Activated naive CD4-positive, alpha-beta T cell (primary cell): ENCODE measurements at places on chromosomes 2 and 18.

- no peak for DNase-seq
Measured at GRCh38 chr2:98807221-98807620, 76.3 kb upstream of the MGAT4A start.

GRCh38 chr2:77834360-77835002 is 312.3 kb upstream of the LRRTM4 start:
- no peak for DNase-seq

DNA sequence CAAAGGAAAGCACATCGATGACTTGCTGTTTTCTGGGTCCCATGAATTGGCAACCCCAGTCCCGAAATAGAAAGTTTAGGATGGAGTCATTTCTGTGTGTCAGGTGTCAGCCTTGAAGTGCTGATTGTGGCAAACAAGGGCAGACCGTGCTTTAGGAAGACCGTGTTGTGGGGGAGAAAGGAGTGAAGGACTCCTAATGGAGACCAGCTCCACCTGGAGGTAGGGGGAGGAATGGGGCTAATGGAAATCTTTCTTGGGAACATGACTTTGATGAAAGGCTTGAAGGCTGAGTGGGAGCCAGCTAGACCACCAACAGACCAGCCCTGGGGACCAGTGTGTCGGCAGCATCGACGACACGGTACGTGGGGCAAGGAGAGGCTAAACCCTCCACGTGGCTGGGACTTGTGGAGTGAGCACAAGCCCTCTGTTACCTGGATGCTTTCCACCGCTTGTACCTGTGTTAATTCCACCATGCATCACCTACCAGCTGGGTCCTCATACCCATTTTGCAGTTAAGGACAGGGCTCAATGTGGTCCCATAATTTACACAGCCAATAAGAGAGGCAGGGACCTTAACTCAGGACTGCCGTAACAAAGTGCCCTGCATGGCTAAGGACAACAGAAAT is 104.2 kb downstream of the SH3BP4 start:
- DNase-seq = no peak

DNA sequence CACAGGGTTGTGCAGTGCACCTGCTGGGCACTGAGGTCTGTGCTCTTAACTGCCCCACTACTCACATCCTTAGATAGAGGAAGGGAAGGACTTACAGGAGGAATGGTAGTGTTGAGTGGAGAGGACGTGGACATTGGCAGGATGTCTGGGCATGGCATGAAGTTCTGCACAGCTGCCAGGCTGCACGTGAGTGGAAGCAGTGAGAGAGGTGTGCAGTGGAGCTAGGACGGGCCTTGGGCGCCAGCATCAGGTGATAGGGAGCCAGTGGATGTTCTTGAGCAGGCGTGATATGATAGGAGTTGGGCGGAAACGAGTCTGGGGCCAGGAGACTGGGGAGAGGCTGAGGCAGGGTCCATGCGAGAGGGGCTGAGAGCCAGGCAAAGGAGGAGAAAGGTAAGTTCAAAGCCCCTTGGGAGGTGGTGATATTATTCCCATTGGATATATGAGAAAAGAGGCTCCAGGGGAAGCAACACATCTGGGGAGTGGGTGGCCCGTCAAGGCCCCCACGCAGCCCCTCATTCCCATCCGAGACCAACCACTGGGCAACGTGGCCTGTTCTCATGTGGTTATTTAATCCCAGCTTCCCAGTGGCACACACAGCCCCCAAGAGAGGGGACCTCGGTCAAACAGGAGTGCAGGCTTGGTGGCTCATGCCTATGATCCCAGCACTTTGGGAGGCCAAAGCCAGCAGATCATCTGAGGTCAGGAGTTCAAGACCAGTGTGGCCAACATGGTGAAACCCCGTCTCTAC is 45.7 kb upstream of the SNED1 start:
- no peak for DNase-seq

- DNase-seq = no peak
Measured at GRCh38 chr2:186129767-186130581, 356.1 kb upstream of the ZC3H15 start.

GRCh38 chr2:28350791-28351285 is 41.8 kb upstream of the FOSL2 start:
- no peak for DNase-seq

- DNase-seq = no peak
Measured at GRCh38 chr18:68735483-68736343, 20.8 kb upstream of the TMX3 start.

DNA sequence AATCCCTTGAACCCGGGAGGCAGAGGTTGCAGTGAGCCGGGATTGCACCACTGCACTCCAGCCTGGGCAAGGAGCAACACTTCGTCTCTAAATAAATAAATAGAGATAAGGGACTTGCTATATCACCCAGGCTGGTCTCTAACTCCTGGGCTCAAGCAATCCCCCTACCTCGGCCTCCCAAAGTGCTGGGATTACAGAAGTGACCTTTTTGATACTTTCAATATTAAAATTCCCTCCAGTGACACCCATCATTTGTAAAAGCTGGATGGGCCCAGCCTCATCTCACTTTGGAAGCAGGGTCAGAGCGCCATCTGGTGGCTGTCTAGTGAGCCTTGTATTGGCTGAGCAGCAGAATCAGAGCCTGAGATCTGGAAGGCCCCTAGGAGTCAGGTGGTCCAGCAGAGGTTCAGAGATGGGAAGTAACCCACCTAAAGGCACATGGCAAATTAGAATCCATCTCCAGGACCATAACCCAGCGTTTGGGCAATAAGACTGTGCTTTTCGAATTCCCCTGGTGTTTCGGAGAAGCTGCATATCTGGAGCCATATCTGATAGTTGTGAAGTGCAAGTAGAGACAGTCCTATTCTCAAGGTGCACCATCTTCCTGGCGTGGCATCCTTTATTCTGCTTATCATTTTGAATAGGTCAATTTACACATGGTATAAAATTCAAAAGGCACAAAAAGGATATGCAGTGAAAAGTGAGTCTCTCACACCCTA is 18.3 kb upstream of the SLC35F6 start:
- DNase-seq = peak; percentile 72

GRCh38 chr2:173715441-173715840 is 249.7 kb downstream of the SP3 start:
- DNase-seq = no peak

- DNase-seq = no peak
Measured at GRCh38 chr2:240822280-240822847, 2.3 kb upstream of the KIF1A start.

- no peak for DNase-seq
Measured at GRCh38 chr2:107259408-107260195, 373.6 kb upstream of the ST6GAL2 start.

- no peak for DNase-seq
Measured at GRCh38 chr2:22487036-22487435, 897.9 kb upstream of the KLHL29 start.

- DNase-seq = no peak
Measured at GRCh38 chr18:47081578-47081977, 46.2 kb upstream of the ELOA2 start.

- DNase-seq = no peak
Measured at GRCh38 chr18:54205959-54206358, 18.5 kb downstream of the MBD2 start.

GRCh38 chr18:45518311-45519155 is 96.7 kb upstream of the SLC14A2 start:
- no peak for DNase-seq

DNA sequence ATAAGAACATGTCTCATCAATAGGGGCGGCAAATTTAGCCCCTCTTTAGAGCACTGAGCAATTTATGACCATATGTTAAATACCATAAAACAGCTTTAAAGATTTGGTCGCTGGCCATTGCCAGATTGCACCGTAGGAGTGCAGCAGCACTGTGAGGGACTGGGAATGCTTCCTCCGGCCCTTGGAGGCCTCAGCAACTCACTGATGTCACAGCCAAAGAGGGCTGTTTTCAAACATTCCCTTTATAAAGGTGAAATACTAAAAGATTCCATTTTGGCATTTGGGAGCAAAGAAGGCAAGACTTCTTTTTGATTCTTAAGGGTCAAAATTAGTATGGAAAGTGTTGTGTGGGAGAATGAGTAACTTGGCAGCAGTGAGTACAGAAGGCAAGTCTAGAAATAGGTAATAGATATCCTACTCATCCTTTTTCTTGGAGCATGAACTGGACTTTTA is 63.7 kb downstream of the BABAM2 start:
- no peak for DNase-seq

DNA sequence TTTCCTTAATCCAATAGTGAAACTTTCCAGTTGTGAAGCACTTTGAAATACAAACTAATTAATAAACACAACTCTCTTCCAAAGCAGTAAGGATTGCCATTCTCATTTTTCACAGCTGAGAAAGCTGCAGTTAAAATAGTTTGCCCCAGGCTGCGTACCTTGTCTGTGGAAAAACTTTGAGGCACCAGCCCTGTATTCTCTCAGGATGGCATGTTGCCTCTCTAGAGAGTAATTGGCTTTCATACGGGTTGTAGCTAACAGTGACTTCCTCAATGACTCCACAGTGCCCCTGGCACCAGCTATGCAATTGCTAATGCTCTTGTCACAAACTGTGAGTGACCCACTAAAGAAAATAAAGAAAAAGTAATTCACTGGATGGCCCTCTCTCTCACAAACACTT is 345.7 kb downstream of the MTX2 start:
- no peak for DNase-seq

GRCh38 chr2:233989221-233989858 is 61.2 kb upstream of the SPP2 start:
- no peak for DNase-seq

DNA sequence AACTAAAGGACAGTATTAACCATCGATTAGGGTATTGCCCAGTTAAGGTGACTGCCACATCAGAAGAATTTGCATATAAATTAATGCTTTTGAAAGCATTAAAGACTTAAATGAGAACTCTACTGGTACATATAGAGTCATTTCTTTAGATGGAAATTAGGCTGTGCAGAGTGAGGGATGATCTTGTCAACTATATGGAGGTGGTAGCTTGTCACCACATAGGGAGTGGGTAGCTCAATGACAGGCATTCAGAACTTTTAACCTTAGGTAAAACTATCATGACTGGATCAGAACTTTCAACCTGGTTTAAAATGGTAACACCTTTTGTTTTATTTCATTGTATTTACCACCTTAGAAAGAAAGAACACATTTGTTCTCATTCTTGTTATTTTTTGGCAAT is 384.6 kb upstream of the LRRTM1 start:
- DNase-seq = no peak

- no peak for DNase-seq
Measured at GRCh38 chr2:145919477-145919876, 1399.6 kb upstream of the ZEB2 start.

DNA sequence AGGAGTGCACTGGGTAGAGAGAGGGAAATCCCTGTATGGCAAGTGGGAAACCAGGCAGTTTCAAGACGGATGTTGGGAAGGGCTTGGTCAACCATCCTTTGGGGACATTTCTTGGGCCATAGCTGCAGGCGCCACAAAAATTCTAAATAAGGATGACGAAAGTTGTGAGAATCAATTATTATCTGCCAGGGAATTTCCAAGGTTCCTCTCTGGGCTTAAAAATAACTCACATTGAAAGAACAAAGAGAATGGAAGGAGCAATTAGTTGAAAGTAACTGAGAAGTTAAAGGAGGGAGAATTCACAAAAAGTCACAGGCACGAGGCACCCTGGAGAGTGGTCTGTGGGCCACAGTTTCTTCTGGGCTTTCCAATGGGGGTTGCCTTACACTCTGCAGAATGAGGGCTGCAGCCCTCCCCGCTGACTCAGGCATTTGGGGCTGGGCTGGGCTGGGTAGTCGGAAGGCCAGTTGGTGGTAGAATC is 195.7 kb downstream of the SMAD7 start:
- no peak for DNase-seq

- no peak for DNase-seq
Measured at GRCh38 chr18:74420481-74420880, 36.6 kb downstream of the DIPK1C start.

- no peak for DNase-seq
Measured at GRCh38 chr2:225582355-225583116, 183.0 kb downstream of the NYAP2 start.

DNA sequence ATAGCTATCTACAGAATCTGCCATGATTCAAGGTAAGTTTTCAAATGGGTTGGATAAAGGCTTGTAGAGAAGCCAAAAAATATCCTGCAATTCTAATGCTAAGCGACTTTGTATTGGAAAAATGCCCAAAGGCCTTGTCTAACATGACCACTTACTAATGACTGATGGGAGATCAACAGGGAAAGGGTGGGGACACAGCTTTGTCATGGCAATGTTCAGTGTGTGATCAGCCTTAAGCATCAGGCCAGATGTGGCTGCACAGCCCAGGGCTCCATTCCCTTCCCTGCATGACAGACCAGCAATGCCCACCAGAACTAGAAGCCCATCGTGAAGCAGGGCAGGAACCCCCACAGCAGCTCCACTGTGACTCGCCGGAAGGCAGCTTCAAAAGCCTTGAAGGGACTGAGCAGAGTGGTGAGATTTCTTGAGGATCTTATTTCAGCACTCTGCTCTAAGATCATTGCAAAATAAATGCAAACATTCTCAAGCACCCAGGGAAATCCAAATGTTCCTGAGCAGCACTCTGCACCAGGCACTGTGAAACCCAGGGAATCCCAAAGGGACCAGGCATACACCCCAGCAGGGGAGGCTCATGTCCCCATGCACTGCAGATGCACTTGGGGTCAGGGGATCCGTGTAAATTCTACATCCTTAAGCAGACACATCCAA is 517.9 kb upstream of the SMIM21 start:
- DNase-seq = no peak

DNA sequence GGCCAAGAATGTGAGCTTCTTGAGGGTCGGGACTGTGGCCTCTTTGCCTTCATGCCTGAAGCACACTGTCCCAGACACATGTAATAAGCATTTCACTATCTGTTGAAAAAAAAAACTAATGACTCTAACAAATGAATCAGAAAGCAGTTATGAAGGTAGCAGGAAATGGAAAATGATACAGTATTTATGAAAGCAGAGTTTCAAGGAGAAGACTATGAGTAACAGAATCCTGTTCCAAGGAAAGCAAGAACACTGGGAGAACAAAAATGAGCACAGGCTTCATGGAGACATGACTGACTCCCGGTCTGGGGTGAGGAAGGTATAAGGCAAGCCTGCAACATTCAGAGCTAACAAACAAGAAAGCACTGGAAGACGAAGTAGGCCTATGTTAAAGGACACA is 190.8 kb downstream of the RNF152 start:
- DNase-seq = no peak

- no peak for DNase-seq
Measured at GRCh38 chr2:239895669-239896068, 129.5 kb downstream of the NDUFA10 start.

DNA sequence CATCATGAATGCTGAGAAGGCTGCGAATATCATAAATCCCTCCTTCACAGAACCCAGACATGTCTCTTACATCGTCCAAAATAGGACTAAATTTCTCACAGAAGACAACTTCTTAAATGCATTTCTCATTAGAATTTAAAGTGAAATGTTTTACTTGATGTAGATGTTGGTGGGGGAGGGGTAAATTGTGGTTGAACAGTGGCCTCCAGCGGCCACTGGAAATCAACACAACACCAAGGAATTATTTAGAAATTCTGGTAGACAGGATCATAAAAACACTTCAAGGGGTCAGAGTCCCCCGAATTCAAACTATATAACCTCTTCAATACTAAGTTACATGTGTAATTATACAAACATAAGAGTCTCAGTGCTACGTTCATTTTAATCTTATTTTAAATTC is 135.9 kb downstream of the ABCA12 start:
- no peak for DNase-seq
